Right cardiac atrium (tissue), 5 donors: ENCODE measurements at places on chromosomes 3 and 15. TPM values are rescaled to one million over a fixed set of nuclear protein-coding genes. Genes with fewer than 3 reads are reported as not detected.

The EIF4E3 gene
- polyA plus RNA-seq: 25.0 TPM

DNA sequence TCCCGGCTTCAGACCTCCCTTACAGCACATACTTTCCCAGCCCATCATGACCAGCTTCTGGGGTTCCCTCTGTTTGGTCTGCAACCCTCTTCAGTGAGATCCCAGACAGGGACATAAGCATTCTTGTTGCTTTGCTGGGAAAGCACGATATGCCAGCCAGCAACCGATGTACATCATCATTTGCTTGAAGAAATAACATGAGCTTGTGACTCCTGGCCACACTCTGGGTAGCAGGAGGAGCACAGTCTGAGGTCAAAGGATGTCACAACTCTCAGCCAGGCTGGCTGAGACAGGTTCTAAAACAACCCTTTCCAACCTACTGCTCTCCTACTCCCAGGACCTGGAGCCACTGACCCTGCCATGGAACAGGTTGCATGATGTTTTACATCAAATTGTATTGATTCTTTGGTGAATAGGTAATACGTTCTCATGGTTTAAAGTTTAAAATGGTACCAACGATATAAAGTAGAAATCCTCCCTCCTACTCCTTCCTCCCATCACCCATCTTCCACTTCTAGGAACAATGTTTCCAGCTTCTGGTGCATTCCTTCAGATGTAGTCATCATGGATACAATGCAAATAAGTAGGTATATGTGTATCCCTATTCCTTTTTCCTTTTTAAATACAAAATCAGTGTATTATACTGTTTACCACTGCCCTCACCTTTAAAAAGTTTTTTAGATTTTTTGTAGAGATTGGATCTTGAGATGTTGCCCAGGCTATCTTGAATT, 190.3 kb downstream of the OPA1 start:
- DNase-seq: no peak

DNA sequence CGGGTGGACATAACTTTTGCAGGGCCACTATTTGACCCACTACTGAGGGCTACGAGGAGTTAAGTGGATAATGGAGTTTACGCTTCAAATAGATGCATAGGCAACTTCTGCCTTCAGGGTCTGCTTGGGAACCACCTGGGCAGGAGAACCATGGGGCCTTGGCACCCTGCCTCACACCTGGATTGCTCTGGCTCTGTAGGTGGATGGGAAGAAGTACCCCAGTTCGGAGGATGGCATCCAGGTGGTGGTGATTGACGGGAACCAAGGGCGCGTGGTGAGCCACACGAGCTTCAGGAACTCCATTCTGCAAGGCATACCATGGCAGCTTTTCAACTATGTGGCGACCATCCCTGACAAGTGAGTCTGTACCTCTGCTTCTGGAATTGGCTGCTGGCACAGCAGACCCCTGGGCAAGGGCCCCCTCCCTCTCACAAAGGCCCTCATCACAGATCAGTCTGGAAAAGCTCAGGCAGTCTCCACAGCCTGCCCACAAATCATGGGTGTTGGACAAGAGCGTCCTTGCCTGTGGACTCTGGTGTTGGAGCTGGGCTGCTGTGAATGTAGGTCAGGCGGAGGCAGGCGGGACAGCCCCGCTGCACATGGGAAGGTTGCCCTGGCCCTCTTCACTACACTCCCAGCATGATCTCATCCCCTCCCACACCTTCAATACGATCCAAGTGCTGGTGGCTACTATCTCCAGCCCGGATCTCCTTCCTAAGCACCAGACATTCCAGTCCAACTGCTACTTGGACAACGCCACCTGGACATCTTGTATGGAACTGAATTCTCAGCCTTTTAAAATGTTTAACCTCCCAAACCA, 46.7 kb downstream of the MESD start:
- DNase-seq: peak; percentile 42

DNA sequence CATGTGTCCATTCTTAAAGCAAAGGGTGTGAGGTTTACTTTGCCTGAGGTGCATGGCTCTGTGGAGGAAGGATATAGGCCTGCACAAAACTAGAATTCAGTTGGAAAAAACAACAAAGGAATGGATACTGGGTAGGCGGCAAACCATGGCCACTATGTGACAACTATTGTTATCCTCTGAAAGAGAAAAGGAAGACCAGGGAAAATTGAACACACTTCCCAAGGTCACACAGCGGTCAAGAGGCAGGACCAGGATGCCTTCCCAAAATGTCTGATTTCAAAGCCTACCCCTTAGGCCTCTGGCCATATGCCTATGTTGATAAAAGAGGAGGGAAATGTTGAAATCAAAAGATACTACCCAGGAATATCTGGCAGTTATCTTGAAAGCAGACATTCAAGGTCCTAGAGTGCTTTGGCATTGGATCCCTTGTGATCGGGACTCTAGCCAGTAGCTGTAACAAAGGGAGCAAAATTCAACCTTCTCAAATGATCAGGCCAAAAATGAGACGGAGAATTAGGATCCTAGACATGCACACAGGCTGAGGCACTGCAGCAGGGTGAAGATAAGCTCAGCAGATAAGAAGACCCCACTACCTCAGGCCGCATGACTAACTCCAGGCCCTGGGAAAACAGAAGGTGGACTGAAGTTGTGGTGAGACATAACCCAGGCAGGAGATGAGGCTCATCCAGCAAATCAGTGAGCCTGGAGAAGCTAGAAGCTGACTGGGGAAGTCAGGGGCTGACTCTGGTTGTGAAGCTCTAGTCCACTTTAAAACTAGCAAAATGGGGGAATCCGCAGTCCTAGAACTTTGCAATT, 292.2 kb downstream of the NEK10 start:
- peak; percentile 45 for DNase-seq

DNA sequence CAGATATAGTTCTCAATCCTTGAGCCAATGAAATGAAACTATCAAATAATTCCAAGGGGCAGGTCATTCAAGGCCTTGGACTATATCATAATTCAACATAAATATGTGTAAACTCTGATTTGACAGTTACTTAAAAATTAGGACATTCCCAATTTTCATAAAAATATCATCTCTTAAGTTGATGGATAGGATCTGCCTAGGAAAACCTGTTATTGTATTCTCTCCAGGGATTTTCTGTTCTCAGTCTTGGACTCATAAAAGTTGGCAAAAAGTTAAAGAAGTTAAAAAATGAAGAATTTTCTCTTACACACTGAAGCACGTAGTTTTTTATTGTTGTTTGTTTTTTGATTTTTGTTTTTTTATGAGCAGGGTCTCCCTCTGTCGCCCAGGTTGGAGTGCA, 109.0 kb downstream of the TP63 start:
- DNase-seq: no peak

DNA sequence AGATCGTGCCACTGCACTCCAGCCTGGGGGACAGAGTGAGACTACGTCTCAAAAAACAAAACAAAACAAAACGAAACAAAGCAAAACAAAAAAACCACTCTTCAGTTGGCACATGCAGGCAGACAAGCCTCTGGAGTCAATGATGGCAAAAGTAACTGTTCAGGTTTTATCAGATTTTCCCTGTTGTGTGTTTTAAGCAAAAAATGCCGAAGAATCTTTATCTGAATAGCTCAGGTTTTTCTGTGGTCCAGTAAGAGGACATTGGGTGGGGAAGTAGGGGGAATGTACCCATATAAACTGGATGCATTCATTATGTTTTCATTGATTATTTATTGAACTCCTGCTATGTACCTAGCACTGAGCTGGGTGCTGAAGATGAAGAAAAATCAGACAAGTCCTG, 20.8 kb upstream of the BCL2A1 start:
- no peak for DNase-seq

- no peak for DNase-seq
Observed at GRCh38 chr15:94269954-94270353, 38.6 kb downstream of the MCTP2 start.

The GOLGA8G gene
- polyA plus RNA-seq: not detected

The C3orf52 gene
- 0.48 TPM for polyA plus RNA-seq

The MASP1 gene
- 21.2 TPM for polyA plus RNA-seq

- DNase-seq: no peak
Observed at GRCh38 chr15:99052205-99052604, 44.6 kb upstream of the PGPEP1L start.

The PIERCE2 gene
- 10.3 TPM for polyA plus RNA-seq

The C2CD4B gene
- polyA plus RNA-seq: 2.8 TPM

- peak; percentile 76 for DNase-seq
Observed at GRCh38 chr15:66865622-66866611, 163.9 kb downstream of the SMAD6 start.

The ITIH4 gene
- polyA plus RNA-seq: 5.0 TPM

The MAPKBP1 gene
- polyA plus RNA-seq: 11.2 TPM

- no peak for DNase-seq
Observed at GRCh38 chr3:140628606-140629005, 49.3 kb upstream of the TRIM42 start.

GRCh38 chr15:81454024-81454423, 80.0 kb upstream of the TMC3 start:
- no peak for DNase-seq

The MESP2 gene
- polyA plus RNA-seq: 0.61 TPM

DNA sequence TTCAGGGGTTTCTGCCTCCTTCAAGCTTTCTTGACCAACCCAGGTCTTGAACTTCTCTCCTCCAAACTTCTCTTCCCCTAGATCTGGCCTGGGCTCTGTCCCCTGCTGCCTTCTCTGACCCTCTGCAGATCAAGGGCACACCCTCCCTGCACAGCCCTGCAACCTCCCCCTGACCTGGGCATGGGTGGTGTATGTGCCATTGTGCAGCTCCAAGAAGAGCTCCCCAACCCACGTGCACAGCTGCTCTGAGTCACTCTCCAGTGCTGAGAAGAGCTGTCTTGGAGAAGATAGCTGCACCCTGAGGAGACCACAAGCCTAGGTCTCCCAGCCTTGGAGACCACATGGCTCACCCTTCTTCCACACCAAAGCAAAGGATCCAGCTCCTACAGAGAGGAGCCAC, 8.0 kb downstream of the MAN2C1 start:
- DNase-seq: no peak

- DNase-seq: no peak
Observed at GRCh38 chr3:42892169-42892568, 13.8 kb upstream of the ZNF662 start.

- no peak for DNase-seq
Observed at GRCh38 chr3:173886-174285, 22.7 kb upstream of the CHL1 start.

The CXCR6 gene
- polyA plus RNA-seq: 0.18 TPM

GRCh38 chr3:11706604-11707003, 62.9 kb upstream of the VGLL4 start:
- no peak for DNase-seq

DNA sequence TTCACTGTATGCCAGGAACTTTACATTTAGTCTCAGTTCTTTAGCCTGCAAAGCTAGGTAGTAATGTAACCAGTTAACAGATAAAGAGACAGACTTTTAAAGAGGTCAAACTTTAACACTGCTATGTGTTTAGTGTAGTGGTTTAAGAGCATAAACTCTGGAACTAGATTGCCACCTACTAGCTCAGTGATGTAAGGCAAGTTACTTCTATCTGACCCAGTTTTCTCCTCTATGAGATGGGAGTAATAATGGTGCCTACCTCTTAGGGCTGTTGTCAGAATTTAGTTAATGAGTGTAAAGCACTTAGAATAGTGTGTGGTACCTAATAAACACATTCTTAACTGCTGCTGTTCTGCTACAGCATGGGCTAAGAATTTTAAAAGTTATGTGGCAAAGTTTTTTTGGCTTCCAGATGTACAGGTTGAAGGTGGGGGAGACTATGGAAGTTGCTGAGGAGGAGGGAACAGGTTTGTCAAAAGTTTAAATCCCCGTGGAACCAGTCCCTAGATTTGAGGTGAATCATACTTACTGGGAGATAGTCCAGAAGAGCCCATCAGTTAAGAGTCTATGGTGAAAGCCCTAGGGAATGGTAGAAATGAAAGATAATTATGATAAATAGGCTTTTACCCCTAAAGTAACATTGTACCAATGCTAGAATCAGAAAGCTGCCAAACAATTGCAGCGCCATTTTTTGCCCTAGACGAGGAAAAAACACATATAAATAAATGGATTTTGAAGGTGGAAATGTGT, 13.9 kb downstream of the TSC22D2 start:
- DNase-seq: no peak

DNA sequence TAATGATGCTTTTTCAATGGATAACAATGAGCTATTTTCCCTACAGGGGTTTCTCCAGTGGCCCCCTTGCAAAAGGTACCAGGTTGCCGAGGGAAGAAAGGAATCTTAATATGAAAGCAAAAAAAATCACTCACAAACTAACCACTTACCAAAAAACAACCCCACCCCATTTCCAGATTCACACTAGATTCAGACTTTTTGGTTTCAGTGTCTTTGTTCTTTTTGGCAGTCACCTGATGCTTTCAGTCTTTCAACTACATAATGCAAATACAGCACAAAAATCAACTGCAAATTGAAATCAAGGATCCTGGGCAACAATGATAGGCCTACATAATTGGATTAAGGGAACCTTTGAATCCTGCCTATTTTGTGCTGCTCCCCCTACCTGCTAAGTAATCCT, 71.1 kb upstream of the RAP2B start:
- DNase-seq: no peak

DNA sequence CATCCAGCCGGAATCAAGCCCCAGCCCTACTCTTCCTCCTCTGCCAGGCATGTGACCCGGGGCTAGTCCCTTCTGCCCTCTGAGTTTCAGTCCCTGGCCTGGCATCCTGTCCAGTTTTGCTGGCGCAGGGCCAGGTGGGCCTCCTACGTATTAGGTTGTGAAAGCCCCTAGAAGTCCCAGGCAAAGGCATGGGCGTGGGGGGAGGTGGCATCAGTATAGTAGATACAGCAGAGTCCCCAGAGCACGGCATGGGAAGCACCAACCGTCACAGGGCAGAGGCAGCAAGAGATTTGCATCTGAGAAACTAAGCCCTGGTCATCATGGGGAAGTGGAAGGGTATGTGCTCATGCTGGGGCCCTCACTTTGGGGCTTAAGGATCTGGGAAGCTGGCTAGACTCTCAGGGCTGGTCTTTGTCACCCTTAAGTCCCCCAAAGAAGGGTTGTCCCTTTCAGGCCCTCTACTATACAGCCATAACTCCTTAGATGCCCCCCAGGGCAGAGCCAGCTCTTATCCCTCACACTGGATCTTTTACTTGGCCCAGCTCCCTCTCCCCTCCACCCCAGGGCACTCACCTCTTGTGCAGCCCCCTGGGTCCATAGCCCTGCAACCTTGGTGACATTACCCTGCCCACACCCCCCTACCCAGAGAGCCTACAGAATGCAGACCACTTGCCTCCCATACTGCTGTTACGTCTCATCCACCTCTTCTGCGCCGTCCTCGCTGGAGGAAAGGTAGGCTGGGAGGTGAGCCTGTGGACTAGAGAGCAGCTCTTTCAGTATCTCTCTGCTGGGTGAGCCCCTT, 11.3 kb downstream of the NBEAL2 start:
- peak; percentile 80 for DNase-seq

- DNase-seq: no peak
Observed at GRCh38 chr3:106276151-106276550, 407.3 kb upstream of the CBLB start.

DNA sequence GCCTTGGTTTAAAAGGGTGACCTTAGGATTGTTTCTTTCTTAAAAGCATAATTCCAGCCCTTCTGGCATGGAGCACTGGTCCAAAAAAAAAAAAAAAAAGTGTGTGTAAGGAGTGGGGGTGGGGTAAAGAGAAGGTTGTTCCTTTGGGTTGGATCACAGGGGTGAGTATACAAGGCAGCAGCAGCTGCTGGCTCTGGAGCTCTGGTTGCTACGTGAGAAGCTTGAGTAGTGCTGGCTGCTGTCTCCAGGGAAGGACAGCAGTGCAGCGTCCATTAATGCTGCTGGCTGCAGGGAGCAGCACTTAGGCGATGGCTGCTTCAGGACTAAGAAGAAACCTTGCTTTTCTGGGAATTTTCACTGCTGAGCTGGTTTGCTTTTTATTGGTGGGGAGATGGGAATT, 2.3 kb downstream of the SETD5 start:
- DNase-seq: peak; percentile 89

GRCh38 chr15:45156744-45157455, 27.1 kb downstream of the DUOX1 start:
- no peak for DNase-seq

The OIP5 gene
- polyA plus RNA-seq: 0.25 TPM
